GM12892 (cell line): ENCODE measurements at places on chromosomes 1 and 21.

GRCh38 chr1:248790456-248790855, 34.9 kb upstream of the LYPD8 start:
- no peak for DNase-seq

DNA sequence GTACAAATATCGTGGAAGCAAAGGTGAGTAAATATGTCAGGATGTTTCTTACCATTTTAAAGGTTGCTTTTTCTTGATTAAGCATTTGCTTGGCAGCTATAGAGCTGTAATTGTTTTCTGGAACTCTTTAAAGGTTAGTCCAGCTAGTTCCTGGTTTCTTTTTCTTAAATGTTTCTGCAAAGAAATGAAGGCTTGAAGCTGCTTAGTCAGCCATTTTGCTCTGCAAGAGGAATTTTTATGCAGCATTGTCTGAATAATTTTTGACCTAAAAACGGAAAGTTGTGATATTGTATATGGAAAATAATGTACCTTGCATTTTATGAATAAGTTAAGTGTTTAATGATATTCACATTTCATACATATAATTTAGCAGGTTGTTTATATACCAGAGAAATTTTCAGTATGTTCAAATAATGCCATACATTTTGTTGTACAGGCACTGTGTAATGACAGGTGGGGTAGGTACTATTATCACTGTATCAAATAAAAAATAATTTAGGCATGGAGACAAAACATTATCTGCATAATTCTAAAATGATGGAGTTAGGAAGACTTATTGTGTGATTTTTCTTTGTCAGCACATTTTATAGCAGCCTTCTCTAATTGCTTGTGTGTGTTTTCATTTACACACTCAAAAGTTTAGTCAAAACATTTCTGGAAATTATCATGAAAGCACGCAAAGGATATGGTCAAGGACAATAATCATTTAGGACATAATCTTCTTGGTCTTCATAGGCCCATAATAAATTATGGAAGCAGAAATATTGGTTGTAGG, 624.4 kb downstream of the NCAM2 start:
- DNase-seq: no peak

- DNase-seq: peak; percentile 38
Measured at GRCh38 chr1:212285685-212286555, 710 bp downstream of the PPP2R5A start.

DNA sequence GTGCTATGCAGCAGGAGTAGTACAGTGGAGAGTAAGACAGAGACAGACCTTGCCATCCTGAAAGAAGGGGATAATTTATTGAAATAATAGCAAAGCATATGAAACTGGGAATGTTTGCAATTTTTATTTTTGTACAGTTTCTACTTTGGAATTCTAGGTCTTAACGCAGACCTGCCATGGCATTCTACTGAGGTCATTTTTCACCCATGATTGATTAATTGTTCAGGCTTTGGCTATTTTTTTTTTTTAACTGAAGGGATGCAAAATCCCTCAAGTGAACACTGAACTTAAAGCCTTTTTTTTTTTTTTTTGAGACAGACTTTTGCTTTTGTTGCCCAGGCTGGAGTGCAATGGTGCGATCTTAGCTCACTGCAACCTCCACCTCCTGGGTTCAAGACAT, 27.1 kb downstream of the MTF2 start:
- no peak for DNase-seq

GRCh38 chr1:15836772-15837669, 10.5 kb upstream of the SPEN start:
- DNase-seq: no peak

- no peak for DNase-seq
Measured at GRCh38 chr1:65640046-65640445, 152.6 kb upstream of the PDE4B start.

GRCh38 chr1:117664314-117664713, 58.5 kb downstream of the TENT5C start:
- DNase-seq: peak; percentile 65

DNA sequence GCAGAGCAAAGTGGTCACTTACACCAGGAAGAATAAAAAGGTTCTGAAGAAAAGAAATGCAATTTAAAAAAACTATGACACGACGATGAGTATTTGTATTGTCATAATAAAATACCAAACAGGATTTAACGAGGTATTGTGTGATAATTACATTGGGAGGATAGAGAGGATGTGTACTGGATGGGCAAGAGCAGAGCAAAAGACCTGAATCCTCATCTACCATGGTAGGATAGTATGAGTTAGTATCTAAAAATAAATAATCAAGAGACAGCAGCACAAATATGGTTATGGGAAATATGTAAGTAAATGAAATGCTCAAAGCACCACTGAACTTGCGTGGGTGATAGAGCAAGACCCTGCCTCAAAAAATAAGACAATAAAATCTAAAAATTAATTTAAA, 162.6 kb downstream of the CDC42BPA start:
- no peak for DNase-seq

- DNase-seq: no peak
Measured at GRCh38 chr1:111621050-111621449, 1.5 kb downstream of the RAP1A start.

- no peak for DNase-seq
Measured at GRCh38 chr1:13577846-13578245, 5.8 kb upstream of the PDPN start.

- no peak for DNase-seq
Measured at GRCh38 chr1:17287130-17287776, 20.7 kb upstream of the PADI4 start.

- no peak for DNase-seq
Measured at GRCh38 chr1:205630651-205631009, 1.2 kb downstream of the ELK4 start.

GRCh38 chr21:32426066-32426465, 13.6 kb downstream of the EVA1C start:
- no peak for DNase-seq

GRCh38 chr1:202576816-202577215, 133.4 kb downstream of the SYT2 start:
- no peak for DNase-seq

GRCh38 chr1:99365545-99365944, 101.3 kb downstream of the PLPPR4 start:
- DNase-seq: no peak

DNA sequence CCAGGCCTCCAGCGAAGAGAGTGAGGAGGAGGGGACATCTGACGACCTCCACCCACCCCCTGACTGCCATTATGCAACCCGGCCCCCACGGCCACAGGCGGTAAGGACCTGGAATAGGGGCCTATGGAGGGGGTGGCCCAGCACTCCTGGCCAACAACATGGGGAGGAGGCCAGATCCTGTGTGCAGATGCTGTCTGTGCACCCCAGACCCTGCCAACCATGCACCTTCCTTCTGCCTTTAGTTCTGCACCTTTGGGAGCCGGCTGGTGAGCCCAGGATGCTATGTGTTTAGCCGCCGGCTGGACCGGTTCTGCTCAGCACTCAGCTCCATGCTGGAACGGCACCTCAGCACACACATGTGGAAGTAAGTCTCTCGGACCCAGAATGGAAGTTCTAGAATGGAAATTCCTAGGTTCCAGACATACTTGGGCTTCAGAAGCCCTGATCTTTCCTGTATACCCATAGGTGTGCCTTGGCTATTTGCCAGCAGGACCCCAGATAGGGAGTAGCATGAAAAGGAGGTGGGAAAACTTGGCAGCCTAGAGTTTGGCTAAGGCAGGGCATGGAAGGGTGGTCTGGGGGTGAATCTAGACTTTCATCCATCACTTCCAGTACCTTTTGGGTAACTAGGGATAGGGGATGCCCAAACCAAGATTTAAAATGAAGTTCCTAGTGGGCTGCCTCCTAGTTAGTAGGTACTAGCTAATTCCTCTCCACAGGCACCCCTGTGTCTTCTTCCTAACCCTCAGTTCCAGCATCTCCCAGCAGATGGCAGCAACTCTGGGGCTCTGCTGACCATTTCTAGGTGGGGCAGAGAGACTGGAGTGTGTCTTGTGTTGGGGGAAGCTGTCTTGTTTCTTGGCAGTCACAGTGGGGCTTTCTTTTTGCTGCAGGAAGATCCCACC, 3.6 kb upstream of the CYB561D1 start:
- no peak for DNase-seq

- no peak for DNase-seq
Measured at GRCh38 chr1:188062456-188062855, 1233.7 kb downstream of the PLA2G4A start.

GRCh38 chr1:26053718-26054560, 8.0 kb upstream of the SLC30A2 start:
- DNase-seq: no peak

- DNase-seq: no peak
Measured at GRCh38 chr1:117398957-117399356, 31.7 kb downstream of the MAN1A2 start.

GRCh38 chr21:26952374-26953066, 14.4 kb downstream of the ADAMTS5 start:
- DNase-seq: no peak

GRCh38 chr21:33802481-33802880, 113.1 kb downstream of the ATP5PO start:
- DNase-seq: no peak

- no peak for DNase-seq
Measured at GRCh38 chr1:158150523-158150922, 30.2 kb upstream of the CD1D start.

GRCh38 chr21:20257052-20257740, 741.0 kb upstream of the NCAM2 start:
- DNase-seq: no peak
